ENCODE measurements at places on chromosomes 16 and 17.

- DNase-seq, result no peak
These were observed 17.5 kb downstream of the LIMD2 start for GRCh38 chr17:63682441-63682840.

GRCh38 chr16:14420721-14421488, 209.2 kb downstream of the PARN start:
- no peak for DNase-seq

DNA sequence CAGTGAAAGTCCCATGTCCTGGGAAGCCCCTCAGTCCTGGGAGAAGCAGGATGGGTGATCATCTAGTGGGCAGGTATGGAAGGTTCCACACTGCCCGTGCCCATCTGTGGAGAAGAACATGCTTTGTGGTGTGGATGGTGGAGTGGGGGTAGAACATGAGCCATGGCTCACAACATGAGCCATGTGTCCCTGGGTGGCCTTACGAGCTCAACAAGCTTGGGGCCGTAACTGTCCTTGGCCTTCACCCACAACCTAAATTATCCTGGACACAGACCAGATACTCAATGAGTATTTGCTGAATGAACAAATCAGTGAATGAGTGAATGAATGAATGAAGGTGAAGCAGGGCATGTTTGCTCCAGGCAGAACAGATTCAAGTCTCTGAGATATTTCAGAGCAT, 13.5 kb downstream of the SOX8 start:
- no peak for DNase-seq

GRCh38 chr16:8087597-8088289, 502.6 kb downstream of the TMEM114 start:
- no peak for DNase-seq

GRCh38 chr17:75318615-75319222, 29.5 kb upstream of the SLC25A19 start:
- DNase-seq, result no peak

DNA sequence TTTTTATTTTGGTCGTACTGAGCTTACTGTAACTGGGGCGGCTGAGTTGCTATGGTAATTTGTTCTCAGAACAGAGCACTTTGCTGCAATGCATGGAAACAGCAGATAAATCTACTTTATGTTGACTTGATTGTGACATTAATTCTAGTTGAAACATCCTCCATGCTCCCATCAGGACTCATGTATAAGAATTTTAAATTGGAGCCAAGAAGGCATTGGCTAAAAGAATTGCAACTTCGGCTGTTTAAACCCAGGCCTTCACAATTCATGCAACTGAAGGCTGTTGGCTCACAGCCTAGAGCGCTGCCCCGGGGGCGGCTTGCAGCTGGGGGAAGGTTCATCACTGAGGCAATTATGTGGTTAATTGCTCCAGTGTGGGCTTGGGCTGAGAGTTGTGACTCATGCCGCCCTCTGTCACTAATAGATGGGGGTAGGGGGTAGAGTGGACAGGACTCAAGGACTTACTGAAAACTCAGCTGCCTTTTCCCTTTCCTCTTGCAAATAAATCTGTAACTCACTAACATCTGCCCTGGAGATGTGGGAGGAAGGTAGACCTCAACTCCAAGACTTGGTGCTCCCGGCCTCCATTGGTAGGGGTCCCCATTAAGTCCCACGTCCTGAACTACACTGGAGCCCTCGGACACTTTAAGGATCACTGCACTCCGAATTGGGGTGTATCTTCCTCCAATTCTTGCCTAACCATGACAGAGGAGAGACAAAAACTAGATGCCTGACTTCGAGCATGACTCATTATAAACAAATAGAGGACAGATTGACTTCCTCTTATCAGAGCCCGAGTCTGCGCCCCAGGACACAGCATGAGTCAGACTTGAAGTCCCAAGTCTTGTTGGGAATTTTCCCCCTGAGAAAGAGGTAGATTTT, 37.5 kb downstream of the ERCC4 start:
- DNase-seq, result no peak

GRCh38 chr16:66264311-66265047, 102.0 kb upstream of the CDH5 start:
- peak; percentile 32 for DNase-seq

GRCh38 chr17:33385133-33385532, 92.0 kb upstream of the ASIC2 start:
- no peak for DNase-seq

GRCh38 chr17:60224064-60224463, 74.3 kb downstream of the CA4 start:
- DNase-seq, result no peak

DNA sequence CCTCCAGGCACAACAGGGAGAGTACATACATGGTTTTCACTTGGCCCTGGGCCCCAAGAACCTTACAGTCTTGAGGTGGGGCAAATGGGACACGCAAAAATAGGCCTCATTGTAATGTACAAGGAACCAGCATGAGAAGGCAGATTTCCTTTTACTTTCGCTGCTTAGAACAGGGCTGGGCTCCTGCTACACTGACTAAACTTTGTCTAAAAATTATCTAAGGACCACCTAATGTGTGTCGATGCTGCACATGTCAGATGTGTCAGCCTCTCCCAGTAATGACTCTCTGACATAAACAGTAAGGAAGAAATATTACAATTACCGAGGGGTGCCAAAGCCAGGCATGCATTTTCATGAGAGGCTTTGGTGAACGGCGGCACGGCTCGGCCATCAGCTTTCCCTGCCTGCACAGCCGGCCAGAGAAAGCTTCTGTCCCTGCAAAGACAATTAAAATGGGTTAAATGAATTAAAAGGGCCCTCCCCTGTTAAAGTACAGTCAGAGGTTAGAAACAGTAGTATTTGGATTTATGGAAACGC, 224.2 kb upstream of the IRX3 start:
- no peak for DNase-seq
